ENCODE measurements at places on chromosomes 1 and 21.

DNA sequence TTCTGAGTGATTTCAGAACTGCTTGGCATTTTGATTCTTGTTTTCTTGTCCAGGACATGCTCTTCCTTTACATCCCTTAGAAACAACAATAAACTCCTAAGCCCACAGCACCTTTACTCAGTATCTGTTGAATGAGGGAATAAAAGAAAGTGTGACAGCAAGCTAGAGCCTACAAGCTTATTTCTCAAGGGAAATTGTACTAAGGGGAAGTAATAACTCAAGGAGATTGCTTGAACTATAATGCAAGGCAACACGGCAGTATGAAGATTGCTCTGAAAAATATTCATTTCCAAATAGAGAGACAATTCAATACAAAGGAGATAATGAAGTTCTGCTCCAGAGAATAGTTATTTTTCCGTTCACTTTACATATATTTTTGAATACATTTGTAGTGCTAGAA lies 6.5 kb downstream of the OR6P1 start:
- DNase-seq = no peak

GRCh38 chr1:153348511-153349362 lies at the start of gene PGLYRP4:
TSS of gene PGLYRP4 (minus strand) at chr1:153348841. CDS start at chr1:153347932, 909 bp downstream.
- no peak for DNase-seq

GRCh38 chr1:27544834-27545233 lies 54.9 kb upstream of the WASF2 start:
- DNase-seq = no peak

GRCh38 chr1:160377585-160378206 lies 10.8 kb downstream of the NHLH1 start:
- no peak for DNase-seq

All from stimulated activated naive CD4-positive, alpha-beta T cell (primary cell).